Trophoblast cell (in vitro differentiated cells and primary cell): ENCODE measurements at places on chromosomes 2 and 18.

DNA sequence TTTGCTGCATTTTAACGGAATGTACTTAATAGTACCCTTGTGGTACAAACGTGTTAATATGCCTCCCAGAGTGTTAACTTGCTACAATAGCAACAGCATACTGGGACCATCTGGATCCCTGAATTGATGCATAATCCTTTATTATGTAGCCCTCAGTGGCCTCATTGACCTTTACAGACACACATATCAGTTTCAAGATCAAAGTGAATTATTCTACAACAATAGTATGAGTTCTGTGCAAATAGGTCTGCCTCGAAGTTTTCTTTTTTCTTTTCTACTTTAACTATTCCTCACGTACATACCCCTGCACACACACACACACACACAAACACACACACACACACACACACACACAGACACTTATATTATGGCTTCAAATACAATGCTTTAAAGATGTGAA, 1622.1 kb downstream of the LRP1B start:
- DNase-seq: no peak

DNA sequence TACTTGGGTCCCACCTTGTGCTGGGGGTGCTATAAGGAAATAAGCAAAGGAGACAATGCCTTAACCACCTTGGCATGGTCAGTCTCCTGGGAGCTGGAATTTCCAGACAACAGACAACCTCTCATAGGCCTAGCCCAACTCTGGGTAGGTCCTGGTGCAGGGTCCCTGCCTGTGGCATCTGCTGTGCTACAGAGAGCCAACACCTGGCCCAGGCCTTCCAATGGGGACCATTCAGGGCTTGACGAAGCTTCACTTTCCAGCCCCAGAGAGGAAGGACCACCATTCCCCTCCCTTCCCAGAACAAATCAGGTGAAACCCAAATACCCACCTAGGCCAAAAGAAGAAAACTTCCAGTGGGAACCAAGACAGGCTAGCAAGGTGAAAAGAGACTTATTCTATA, 82.8 kb downstream of the SMAD7 start:
- DNase-seq: no peak

- no peak for DNase-seq
Observed at GRCh38 chr2:235793163-235793752, 299.4 kb downstream of the AGAP1 start.

- peak; percentile 70 for DNase-seq
Observed at GRCh38 chr2:234911271-234911670, 40.5 kb upstream of the SH3BP4 start.

GRCh38 chr2:25290811-25291495, 50.8 kb downstream of the DNMT3A start:
- no peak for DNase-seq

GRCh38 chr18:24127735-24128134, 11.1 kb upstream of the CABYR start:
- no peak for DNase-seq

GRCh38 chr2:96359310-96359709, 23.7 kb downstream of the NCAPH start:
- DNase-seq: no peak
